Activated T-helper 1 cell treated with Interleukin-2 at 50 U/mL for 16 hours (primary cell): ENCODE measurements at places on chromosomes 2 and 18.

DNA sequence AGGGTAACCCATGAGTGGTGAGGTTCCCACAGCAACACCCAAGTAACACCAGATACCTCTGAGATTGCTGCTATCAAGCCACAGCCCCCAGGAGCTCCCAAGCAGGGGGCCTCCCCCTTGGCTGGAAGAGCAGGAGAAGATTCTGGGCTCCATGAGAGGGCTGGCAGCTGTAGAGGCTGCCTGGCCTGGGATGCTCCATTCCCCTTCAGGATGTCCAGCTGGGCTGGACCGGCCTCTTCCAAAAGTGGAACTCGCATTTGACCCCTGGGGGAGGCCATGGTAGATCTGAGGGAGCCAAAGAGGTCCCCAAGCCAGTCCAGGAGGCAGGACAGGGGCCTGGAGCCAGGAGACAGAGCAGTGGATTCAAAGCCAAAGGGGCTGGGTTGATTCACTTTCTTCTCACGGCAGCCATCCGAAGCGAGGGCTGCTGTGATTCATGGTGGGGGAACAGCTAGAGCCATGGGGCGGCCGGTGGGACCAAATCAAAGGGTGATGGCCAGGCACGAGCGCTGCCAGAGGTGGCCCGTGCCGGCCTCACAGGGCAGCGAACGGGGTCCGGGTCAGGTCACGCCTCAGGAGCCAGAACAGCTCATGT is 95.3 kb upstream of the ID2 start:
- DNase-seq: no peak

DNA sequence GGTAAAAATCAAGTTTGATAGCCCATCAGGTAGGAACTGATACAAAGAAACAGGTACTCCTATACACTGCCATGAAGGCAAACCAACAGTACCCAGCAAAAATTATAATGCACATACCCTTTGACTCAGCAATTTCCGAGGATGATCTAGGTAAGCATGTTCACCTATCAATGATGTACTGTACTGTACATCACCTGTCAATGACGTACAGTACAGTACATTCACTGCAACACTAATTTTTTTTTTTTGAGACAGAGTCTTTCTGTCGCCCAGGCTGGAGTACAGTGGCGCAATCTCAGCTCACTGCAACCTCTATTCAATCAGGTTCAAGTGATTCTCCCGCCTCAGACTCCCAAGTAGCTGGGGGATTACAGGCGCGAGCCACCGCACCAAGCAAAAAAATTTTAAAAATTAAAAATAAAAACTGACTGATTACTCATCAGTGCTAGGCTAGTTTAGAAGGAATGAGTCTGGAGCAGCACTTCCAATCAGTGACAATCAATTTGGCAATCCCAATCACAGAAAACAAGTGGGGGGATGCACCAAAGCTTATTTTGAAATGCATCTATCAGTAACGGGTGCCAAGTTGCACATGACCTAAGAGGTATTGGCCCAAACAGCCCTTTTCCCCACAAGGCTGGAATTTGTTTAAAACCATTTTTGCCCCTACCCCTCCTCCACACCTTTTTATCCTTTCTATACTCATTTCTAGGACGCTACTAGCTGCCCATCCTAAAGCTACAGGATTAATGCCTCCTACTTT is 8.2 kb downstream of the SRSF7 start:
- no peak for DNase-seq

GRCh38 chr2:196123679-196124373 is 47.6 kb downstream of the STK17B start:
- DNase-seq: no peak

DNA sequence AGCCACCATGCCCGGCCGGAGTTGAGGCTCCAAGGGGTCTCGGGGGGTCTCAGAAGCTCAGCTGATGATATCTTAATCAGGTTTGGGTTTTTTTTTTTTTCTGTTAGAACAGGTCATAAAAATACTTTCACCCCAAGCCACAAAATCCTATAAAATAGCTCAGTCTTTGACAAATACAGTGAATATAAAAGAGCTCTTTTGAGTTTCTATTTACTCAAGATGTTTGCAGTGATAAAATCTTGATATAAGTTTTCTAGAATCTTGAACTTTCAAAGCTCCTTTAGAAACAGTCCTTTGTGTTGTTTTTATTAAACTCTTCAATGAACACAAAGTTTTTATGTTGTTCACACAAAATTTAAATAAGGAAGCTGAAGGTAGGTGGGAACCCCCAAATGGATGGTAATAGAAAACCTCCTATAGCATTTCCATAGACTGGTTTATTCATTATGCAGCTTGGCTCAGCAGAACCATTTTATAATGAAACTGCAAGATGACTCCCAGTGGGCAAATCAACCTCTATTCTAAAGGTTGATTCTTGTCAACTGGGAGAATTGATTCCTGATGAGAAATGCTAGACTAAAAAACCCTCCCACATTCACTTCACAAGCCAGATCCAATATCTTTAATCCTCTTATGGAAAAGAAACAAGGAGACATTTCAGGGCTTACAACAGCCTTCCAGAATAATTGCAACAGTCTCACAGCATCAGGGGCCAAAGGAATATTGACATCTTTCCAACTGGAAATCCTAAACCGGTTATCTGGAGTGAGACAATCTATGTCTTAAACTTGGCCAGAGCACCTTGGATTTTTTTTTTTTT is 13.6 kb upstream of the NARS1 start:
- DNase-seq: no peak

DNA sequence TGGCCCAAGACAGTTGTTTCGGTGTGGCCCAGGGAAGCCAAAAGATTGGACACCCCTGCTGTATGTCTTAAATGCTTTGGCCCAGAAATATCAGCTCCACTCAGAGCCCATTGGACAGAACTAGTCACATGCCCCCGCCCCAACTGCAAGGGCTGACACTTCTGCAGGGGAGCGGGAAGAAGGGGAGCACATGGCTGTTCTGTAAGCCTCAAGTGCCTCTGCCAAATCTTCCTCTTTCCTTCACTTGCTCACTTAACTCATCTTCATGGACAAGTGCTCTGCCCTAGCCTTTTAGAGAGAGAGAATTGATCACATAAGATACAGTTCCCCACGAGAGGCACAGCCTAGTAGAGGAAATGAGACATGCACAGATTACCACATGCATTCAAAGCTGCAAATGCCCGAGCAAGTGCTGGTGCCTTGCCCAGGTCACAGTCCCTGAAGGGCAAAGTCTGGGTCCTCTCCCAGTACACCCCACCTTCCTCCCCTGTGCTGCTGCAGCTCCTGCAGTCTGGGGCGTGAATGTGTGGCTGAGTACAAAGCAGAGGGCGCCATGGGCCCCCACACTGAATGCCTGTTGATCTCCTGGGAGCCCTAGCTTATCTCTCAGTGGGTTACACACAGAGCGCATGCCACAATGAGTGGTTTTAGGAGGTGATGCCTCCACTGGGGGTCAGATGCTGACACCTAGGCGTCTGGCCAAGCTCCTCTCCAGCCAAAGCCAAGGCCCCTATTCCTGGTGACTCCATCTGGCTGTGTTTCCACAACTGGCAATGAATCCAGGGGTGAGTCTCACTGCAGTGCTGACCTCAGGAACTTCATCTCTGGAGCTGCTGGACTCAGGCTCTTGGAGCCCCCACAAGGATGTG is 135.3 kb downstream of the CTIF start:
- DNase-seq: no peak

- no peak for DNase-seq
These were observed 481.8 kb downstream of the SPAG16 start for GRCh38 chr2:213766062-213766461.

- no peak for DNase-seq
These were observed 130.5 kb downstream of the LPIN1 start for GRCh38 chr2:11876889-11877288.

DNA sequence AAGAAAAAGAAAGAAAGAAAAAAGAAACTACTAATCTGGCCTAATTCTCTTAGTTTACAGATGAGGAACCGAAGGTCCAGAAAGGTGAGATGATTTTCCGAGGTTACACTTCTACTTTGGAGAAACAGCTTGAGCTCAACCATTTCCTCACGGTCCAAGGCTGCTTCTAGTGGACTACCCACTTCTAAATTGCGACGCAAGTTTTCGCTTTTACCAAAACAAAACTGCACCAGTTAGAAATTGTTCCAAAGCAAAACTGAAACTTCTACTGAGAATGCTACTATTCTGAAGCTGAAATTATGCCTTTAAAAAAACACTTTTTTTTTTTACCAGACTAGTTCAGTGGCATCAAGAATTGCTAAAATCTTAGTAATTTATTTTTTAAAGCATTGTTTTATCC is 101.6 kb downstream of the INO80D start:
- no peak for DNase-seq

- DNase-seq: no peak
These were observed 71.3 kb upstream of the ZNF804A start for GRCh38 chr2:184527058-184527457.

GRCh38 chr2:217740178-217740577 is 262.6 kb downstream of the TNS1 start:
- DNase-seq: no peak

- no peak for DNase-seq
These were observed 4.7 kb downstream of the SH3RF3 start for GRCh38 chr2:109133746-109134145.

DNA sequence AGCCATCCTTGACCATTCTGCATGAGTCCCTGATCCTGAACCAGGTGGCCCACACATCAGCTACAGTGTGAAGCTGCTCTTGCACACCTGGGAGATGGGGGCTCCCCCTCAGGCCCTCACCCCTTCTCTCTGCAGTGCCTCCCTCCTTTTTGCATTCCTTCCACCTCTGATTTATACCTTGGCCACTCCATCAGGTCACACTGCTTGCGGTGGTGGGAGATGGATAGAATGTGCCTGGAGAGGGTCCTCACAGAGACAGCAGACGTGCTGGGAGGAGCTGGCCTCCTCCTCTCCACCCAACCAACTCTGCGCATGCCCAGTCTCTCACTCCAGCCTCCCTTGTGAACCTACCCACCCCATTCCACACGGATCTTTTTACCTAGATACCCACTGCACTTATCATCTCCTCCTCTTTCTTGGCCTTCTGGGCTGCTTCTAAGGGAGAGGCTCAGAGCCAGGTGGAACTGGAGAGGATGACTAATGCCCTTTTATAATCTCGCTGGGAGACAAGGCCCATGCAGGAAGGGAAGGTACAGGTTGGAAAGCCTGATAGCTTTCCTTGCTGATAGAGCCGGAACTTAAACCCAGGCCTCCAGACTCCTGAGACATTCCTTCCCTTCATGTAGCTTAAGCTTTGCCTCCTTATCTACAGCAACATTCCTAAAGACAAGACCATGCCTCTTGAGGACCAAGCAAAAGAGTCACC is 205.1 kb downstream of the ZBTB7C start:
- no peak for DNase-seq

GRCh38 chr2:98868548-98869271 is 67.3 kb downstream of the CRACDL start:
- no peak for DNase-seq

DNA sequence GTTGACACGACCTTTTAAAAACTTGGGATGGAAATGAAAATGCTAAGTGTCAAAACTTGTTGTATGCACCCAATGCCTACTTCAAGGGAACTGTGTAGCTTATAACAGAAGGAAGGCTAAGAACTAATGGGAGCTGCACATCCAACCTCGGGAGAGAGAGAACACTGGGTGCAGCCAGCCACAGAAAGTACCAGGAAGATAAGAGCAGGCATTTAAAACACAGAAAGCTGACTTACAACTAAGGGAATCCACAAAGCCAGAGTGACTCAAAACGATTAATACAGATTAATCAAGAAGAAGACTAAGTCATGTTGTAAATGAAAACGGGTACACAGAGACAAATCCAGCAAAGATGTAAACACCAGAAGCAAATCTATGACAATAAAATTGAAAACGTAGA is 113.4 kb downstream of the HDAC4 start:
- DNase-seq: no peak

DNA sequence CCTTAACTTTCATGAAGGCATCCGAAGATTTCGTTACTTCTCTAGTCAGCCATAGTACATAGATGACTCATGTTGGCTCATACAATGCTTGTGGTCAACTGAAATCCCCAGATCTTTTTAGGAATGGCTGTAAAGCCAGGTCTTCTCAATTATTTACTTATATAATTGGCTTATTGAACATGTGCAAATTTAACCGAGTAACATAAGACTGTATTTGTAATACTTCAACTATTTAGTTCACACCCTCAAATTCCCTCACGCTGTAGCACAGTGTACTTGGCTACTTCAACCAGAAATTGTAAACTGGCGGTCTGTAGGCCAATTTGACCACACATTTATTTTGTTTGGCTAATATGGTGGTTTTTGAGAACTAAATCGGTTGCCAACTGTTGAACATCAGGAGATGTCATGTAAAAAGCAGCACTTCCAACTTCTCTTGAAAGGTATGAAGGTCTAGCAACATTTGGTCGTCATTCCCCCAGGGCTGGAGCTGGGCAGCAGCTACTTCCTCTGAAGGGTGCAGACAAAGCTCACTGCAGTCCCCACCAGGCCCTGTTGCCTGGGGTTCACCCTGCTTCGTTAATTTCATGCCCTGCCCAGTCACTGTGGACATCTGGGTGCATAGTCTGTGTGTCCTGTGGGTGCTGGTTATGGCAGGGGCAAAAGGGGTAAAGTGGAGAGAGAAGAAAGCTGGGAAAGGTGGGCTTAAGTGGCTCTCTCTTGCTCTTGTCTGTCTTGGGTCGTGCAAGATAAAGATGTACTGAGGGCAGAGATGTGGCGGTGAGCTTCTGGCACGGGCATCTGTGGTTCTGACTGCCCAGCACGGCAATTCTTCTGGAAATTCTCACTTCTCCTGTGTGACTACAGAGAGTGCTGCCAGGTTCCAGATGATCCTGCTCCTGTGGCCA is 3.2 kb upstream of the SH3RF3 start:
- DNase-seq: no peak

DNA sequence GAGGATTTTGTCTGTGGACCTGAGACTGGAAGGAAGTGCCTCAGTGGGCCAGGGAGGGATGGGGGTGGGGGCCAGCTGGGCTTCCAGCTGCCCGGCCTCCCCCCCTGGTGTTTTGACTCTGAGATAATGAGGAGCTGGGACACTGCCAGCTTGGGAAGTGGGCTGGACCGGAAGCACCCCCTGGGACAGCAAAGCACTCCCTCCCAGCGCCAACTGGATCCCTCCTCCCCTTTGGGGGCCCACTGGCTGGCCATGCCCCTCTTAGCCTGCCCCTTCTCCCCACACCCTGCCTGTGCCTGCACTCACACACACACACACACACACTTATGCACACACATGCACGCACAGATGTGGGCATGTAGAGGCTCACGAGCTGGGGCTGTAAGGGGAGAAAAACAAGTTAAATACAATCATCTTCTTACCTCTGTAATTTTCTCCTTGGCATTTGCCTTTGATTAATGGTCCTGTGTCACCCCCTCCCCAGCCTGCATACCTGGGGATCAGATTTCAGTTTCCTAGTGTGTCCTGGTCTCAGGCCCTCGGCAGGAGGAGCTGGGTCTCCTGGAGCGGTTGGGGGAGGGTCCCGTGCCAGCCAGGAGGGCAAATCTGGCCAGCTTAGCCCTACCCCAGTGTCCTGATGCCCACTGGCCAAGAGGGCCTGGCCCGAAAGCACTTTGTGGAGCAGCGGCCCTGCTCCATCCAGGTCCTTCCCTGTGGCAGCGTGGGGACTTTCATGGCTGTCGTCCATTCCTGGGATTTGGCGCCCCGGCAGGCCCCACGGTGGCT is 3.6 kb downstream of the ITM2C start:
- no peak for DNase-seq

- DNase-seq: no peak
These were observed 90.7 kb downstream of the POLR1A start for GRCh38 chr2:86015006-86015405.
